ENCODE measurements at places on chromosomes 6 and 20.

GRCh38 chr20:2820084-2820895 is 4.1 kb downstream of the TMEM239 start:
- DNase-seq: no peak

DNA sequence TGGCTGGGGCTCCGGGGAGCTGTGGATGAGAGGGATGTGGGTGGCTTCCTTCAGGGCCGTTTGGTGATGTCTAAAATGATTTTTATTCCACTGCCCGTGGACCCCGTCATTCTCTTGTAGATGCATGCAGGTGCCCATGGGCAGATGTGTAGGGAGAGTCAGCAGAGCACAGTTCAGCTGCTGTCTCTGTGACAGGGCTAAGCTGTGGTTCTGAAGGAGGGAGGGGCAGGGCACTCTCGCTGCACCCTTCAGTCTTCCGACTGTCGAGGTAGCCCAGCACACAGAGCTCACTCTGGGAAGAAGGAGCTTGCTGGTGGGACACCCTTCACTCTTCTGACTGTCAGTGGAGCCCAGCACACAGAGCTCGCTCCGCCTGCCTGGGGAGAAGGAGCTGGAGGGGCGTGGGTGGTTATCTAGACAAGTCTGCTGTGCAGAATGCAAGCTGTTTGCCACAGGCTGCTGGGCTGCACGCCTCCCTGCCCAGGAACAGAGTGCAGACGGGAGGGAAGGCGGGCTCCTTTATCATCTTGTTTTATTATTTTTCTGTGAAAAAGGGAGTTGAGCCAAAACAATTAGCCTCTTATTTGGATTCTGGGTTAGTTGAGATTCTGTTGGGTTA is 28.4 kb upstream of the ADRM1 start:
- no peak for DNase-seq

DNA sequence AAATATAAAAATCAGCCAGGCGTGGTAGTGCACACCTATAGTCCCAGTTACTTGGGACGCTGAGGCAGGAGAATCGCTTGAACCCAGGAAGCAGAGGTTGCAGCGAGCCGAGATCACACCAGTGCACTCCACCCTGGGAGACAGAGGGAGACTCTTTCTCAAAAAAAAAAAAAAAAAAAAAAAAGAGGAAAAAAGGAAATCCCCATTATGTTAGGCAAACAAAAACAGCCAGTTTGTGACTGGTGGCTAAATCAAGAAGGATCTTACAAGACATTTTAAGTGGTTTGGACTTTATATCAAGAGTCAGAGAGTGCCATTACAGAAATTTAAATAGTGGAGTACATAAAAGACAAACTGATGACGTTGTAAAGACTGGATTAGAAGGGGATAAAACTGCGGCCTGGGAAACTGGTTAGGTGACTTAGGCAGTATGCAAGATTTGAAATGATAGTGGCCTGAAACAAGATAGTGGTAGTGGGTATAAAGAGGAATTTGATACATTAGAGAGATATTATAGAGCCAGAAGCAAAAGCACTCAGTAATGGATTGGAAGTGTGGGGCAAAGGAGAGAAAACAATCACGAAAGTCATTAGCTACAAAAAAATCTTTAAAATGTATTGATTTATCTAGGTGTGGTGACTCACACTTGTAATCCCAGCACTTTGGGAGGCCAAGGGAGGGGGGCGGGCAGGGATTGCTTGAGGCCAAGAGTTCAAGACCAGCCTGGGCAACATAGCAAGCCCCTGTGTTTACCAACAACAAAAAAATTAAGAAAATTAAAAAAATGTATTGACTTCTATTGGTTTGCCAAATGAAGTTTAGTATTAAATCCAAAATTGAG is 1.7 kb upstream of the MYO6 start:
- DNase-seq: no peak

DNA sequence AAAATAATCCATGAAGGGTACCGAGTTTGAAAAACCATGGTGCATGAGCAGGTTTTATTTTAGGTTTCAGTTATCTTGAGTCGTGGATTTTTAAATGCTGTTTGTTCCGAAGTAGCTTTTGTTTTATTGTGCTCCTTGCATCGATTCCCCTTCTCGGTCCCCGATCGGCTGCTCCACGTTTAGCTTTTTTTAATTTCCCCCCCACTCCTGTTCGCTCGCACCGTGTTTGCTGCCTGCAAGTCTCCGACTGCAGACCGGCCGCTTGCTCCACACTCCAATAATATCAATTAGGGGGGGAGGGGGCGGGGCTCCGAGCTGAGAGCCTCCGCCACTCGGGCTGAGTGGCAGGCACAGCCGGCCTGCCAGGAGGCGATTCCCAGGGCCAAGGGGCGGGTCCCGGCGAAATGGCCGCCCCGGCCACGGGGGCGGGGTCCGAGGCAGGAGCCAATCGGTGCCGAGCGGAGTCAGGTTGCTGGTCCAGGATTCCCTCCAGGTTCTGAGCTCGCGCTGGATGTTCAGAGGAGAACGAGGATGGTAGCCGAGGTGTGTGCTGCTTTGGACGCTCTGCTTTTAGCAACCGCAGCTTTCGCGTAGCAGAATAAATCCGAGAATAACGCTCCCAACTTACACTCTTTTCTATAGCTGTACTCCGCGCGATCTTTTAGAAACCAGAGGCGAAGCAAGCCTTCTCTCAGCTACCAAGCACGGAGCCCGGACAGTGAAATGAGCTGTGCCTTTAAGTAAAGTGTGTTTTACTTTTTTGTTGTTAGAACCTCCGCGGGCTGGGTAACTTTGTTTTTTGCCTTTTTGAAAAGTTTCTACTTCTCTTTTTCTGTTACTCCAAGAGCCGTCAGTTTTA is at the start of gene EPHA7:
Gene EPHA7, minus strand, starts transcription at position 256 of the 859 bp plus-strand sequence. Its CDS starts 218 bp downstream, at position 38.
- DNase-seq: peak; percentile 59

DNA sequence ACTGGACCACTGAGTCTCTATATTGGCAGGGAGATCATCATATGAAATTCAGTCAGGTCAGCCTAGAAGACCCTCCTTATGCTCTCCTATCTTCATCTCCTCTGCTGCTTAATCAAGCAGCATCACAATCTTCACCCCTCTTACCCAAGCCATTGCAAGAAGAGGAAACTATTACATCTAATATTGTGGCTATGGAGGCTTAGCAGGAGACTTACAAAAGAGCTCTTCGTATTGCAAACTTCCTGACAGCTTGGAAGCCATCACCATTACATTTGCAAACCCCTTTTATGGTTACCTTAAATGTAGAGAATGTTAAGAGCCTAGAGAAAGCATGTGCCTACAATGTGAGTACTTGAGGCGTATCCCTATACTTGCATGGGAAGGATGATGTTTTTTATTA is 87.2 kb upstream of the STXBP5 start:
- DNase-seq: no peak

GRCh38 chr20:63178446-63178820 is 37.5 kb downstream of the YTHDF1 start:
- no peak for DNase-seq

- DNase-seq: peak; percentile 8
Measured at GRCh38 chr6:139569566-139569965, 195.1 kb upstream of the CITED2 start.

DNA sequence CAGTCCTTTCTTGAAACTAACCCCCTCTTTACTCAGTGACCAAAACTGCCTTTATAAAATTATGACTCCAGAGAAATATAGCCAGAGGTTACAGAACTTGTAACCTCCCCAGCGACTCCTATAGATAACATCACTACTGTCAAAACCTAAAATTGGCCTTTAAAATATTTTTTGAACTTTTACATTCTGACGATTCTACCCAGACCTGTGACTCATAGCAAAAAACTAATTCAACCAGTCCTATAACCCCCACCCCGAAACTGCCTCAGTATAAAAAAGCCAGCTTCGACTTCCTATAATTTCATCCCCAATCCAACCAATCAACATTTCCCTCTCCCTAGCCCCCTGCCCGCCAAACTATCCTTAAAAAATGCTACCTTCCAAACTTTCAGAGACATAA is 13.9 kb downstream of the JPH2 start:
- no peak for DNase-seq

GRCh38 chr6:144214622-144215401 is 64.5 kb downstream of the STX11 start:
- no peak for DNase-seq
